GM12878 (cell line): ENCODE measurements at places on chromosomes 5 and 9. TPM values are rescaled to one million over a fixed set of nuclear protein-coding genes. Genes with fewer than 3 reads are reported as not detected.

WDR31 gene
- 0.97 and 1.7 TPM in 2 replicates for polyA plus RNA-seq

CFAP90 gene
- polyA plus RNA-seq, result not detected in 2 replicates

APBA1 gene
- polyA plus RNA-seq, result not detected in 2 replicates

KIF4B gene
- 0.07 and 0.20 TPM in 2 replicates for polyA plus RNA-seq

IFNK gene
- polyA plus RNA-seq, result not detected in 2 replicates

AMBP gene
- polyA plus RNA-seq, result not detected in 2 replicates

PRR16 gene
- polyA plus RNA-seq, result not detected in 2 replicates

SAPCD2 gene
- polyA plus RNA-seq, result 3.3 and 3.4 TPM in 2 replicates

TMC1 gene
- 0.06 TPM in 1 of 2 replicates, not detected in the other for polyA plus RNA-seq

RAD23B gene
- polyA plus RNA-seq, result 10.0 and 10.3 TPM in 2 replicates

PHF19 gene
- 97.3 and 97.9 TPM in 2 replicates for polyA plus RNA-seq

C5orf52 gene
- polyA plus RNA-seq, result not detected in 2 replicates

ZDHHC11 gene
- 0.28 and 0.36 TPM in 2 replicates for polyA plus RNA-seq

TXNDC8 gene
- not detected in 2 replicates for polyA plus RNA-seq

ROPN1L gene
- polyA plus RNA-seq, result not detected in 2 replicates

ADAMTSL2 gene
- polyA plus RNA-seq, result not detected in 2 replicates

CATSPER3 gene
- polyA plus RNA-seq, result 0.12 and 0.28 TPM in 2 replicates

ISL1 gene
- polyA plus RNA-seq, result 0.08 and 0.16 TPM in 2 replicates

PRR7 gene
- polyA plus RNA-seq, result 4.5 and 4.6 TPM in 2 replicates

FAM221B gene
- polyA plus RNA-seq, result 0.04 TPM in 1 of 2 replicates, not detected in the other

DND1 gene
- 0.40 TPM in 1 of 2 replicates, not detected in the other for polyA plus RNA-seq

PALM2AKAP2 gene
- polyA plus RNA-seq, result not detected in 2 replicates

FBN2 gene
- 0.07 TPM in 1 of 2 replicates, not detected in the other for polyA plus RNA-seq

CYLC2 gene
- polyA plus RNA-seq, result not detected in 2 replicates

HMCN2 gene
- not detected in 2 replicates for polyA plus RNA-seq

SLC25A2 gene
- not detected in 2 replicates for polyA plus RNA-seq

FBP2 gene
- not detected in 2 replicates for polyA plus RNA-seq

TIMD4 gene
- polyA plus RNA-seq, result 9.1 and 10.6 TPM in 2 replicates

PITX1 gene
- polyA plus RNA-seq, result 0.18 and 0.43 TPM in 2 replicates

CTNND2 gene
- polyA plus RNA-seq, result not detected in 2 replicates
